ENCODE measurements at places on chromosomes 11 and 22.

- DNase-seq = no peak
Observed at GRCh38 chr11:85348945-85349344, 278.2 kb downstream of the DLG2 start.

DNA sequence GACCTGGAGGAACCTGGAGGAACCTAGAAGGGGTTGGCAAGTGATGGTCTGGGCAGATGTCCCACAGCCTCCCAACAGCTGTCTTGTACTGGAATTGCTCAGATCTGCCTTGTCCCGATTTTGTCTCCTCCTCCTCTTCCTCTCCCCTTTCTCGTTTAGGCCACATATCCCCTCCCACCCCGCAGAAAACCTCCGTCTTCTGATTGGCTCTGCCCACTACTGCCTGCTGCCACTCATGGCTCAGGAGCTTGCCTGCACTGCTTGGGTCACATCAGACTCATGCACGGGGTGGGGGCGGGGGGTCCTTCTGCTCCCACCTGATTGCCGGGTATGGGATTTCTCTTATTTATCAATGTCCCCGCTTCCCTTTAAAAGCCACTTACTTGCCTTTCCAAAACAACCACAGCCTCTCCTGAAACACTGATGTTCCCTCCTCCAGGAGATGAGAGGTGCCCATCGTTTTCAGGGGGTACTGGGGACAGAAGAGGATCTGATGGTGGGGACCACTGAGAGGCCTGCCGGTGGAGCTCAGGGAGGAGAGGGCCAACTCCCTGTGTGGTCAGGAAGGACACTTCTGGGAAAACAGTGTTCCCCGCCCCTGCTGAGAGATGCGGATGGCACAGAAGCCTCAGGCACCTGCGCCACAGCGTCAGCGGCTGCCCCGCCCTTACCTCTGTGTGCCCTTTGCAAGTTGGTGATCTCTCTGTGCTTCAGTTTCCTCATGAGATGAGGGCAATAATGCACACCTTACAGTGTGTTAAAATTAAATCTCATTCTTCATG lies 14.7 kb downstream of the TOM1 start:
- DNase-seq = no peak

DNA sequence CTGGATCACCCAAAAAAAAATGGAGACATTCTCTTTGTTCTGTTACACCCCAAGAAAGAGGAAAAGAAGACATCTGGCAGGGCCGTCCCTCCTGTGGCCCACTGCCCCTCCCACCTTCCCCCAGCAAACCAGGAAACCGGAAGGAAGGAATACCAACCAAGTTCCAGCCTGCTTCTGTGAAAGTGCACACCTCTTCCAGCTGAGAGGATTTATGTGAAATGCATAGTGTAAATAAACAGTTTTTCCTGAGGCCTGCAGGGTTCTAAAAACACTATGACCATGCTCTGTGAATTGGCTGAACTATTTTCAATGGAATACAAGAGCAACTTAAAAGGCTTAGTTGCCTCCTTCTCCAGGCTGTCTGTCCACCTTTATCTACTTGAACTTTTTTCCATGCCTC lies 50.0 kb upstream of the CHST1 start:
- no peak for DNase-seq

DNA sequence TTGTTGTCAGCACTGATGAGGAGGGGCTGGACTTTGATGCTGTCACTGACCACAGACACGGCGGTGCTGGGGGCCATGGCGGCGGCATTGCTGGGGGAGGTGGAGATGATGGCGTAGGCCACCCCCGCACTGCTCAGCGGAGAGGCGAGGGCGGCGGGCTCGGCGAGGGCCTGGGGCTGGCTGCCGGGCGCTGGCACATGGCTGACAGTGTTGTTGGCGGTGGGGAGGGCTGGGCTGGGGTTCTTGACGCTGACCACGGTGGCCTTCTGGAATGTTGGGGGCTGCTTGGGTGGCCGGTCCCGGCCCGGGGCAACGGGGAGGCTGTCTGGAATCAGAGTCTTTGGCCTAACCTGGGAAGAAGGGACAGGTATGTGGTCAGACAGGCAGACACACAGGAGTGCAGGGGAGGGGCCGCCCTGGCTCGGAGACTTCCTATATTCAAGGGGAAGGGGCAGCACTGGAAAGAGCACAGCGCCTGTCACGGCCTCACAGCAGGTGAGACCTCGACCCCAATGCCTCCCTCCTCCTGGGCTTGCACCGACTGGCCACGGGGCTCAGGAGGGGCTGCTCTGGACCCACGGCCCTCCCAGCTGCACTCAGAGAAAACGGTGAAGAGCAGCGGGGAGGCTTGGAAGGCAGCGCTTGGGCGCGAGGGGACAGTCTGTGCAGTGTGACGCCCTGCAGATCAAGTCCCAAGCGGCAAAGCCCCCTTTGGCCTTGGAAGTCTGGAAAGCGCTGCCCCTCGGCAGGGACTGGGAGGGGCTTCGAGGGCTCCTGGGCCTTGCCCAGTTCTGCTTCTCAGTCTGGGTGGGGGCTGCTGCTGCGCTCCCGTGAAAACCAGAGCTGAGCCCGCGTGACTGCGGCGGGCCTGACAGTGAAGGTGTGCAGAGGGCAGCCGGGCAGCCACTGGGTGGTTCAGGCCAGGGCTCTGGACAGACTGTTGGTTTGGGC lies 93.2 kb downstream of the PHF21B start:
- no peak for DNase-seq

- no peak for DNase-seq
Observed at GRCh38 chr11:61334434-61335354, 1.7 kb downstream of the TKFC start.

- DNase-seq = no peak
Observed at GRCh38 chr11:112790286-112790685, 170.9 kb upstream of the NCAM1 start.

GRCh38 chr11:43907028-43907975 lies 26.7 kb downstream of the ALKBH3 start:
- no peak for DNase-seq

- DNase-seq = no peak
Observed at GRCh38 chr11:129815596-129816461, at the start of gene TMEM45B. Gene TMEM45B (plus strand): TSS chr11:129815848. CDS start chr11:129852483, 36,635 bp downstream.

DNA sequence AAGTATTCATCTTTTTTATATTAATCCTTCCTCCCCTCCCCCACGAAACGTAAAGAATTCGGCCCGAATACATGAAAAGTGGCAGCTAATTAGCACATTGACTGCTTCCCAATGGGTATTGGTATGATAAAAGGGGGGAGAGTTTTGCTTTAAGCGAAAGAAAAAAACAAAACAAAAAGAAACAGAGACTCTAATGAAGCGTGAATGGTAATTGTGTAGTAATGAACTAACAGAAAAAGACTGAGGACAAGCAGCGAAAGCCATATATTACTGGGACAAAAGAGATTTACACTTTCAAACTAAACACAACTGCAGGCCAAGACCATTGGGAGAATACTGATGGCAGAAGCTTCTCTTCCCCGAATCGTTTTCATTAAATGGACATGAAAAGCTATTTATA lies 2.5 kb downstream of the DBX1 start:
- no peak for DNase-seq

DNA sequence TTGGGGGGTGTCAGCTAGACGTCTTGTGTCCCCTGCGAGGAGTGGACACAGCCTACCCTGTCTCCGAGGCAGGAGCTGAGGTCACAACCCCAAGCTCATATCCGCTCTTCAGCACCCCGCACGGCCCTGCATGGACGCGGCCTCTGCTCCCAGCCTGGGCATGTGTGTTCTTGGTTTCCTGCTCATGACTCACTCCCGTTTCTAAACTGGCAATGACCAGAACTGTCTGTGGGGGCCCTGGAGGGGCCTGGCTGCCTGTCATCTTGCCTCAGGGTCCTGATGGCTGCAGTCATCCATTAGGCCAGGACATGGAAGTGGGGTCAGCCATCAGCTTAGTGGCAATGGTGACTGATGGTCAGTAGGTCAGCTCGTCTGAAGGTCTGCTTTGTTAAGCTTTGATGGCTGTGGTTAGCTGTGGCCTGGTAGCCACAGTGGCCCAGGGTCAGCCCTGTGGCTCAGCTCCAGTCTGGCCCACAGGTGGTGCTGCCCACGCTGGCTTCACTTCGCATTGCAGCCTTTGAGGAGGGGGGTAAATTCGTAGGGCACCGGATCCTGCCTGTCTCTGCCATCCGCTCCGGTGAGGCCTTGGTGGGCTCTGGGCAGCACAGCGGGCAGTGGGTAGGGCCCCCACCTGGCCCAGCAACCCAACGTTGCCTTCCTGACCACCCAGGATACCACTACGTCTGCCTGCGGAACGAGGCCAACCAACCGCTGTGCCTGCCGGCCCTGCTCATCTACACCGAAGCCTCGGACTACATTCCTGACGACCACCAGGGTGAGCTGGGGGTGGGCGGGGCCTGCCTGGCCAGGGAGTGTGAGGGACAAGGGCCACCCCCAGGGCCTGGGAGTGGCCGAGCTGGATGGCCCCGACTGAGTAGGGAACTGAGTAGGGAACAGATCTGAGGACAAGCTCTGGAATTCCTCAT lies 12.0 kb downstream of the PLCB3 start:
- DNase-seq = no peak

- DNase-seq = no peak
Observed at GRCh38 chr22:47082505-47082904, 320.1 kb downstream of the TBC1D22A start.

DNA sequence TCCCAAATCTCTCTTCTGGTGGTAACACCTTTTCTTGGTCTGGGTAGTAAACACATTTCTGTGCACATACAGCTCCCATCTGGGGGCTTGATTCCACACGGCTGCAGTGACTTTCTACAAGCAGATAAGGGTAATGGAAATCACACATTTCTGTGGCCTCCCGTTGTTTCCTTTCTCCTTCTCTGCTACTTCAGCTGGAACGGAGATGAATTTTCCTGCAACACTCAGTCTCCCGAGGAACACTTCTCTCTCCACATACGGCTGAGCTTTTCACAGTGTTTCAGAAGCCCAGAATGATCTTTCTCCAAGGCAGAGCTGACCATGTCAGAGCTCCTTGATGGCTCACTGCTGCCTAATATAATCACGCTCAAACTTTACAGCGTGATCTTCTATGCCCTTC lies 364.3 kb upstream of the NARS2 start:
- no peak for DNase-seq

GRCh38 chr11:69392104-69392653 lies 89.3 kb upstream of the LINC01488 start:
- no peak for DNase-seq

- DNase-seq = no peak
Observed at GRCh38 chr11:79212741-79213190, 228.1 kb downstream of the TENM4 start.

DNA sequence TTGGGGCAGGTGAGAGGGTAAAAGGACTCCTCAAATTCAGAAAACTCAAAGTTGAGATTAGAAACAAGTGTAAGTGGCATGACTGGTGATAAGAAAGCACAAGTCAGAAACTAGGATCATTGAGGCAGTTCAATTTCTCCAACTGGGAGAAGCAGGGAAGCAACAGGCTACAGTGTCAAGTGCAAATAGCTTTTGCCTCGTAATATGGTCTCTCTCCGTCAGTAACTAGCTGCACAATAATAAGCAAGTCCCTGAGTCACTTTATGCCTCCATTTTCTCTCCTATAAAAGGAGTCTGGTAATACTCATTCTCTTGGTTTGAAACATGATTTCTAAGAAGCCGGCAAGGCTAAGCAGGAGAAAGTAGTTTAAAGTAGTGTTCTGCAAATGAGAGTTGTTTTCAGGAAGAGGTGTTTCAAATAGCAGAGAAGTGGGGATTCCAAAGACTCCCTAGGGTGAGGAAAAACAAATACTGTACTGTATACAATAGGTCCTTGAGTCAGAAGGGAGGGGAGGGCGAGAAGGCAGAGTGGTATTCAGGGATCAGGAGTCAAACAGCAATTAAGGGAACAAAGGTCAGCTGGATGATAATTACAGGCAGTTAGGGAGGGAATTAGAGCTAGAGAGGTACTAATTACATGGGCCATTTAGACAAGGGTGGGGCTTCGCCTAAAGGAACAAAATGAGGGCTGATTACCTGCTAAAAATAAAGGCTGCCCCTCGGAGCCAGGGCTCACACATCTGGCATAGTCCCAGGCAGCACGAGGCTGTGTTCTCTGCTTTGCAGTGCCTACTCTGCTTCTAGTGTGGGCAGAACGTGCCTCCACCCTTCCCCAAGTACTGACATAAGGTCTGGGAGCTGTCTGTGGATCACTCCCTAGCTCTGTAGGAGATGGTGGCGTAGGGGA lies 96.0 kb upstream of the BDNF start:
- DNase-seq = no peak

GRCh38 chr11:1024597-1025409 lies 11.7 kb downstream of the MUC6 start:
- no peak for DNase-seq

DNA sequence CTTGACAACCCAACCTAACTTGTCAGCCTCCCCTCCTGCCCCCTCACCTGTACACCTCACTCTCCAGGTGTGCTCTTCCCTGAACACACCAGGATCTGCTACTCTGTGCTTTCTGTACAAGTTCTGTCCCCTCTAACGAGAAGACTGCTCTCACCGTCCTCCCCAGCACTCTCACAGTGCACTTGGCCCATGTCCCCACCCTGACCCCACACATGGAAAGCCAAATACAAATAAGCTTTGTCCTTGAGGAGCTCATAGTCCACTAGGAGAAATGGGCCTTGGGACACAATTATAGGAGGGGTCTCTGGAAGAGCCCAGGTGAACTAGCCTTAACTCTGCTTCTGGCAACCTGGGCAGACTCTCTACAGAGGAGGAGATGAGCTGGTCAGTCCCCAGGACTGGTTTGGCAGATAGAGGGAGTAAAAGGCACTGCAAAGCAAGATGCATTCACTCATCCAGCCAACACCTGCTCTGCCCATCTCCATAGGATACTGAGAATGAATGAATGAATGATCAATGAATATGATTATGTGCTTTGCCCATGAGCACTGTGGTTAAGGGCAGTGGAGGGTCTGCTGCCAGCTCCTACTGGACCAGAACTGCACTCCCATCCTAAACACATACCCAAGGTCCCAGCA lies 9.9 kb downstream of the NIPSNAP1 start:
- DNase-seq = no peak

- no peak for DNase-seq
Observed at GRCh38 chr11:134558916-134559601, 147.0 kb upstream of the B3GAT1 start.

GRCh38 chr11:33635161-33635560 lies 65.5 kb downstream of the C11orf91 start:
- no peak for DNase-seq

- no peak for DNase-seq
Observed at GRCh38 chr11:6356503-6357055, 33.7 kb upstream of the SMPD1 start.

DNA sequence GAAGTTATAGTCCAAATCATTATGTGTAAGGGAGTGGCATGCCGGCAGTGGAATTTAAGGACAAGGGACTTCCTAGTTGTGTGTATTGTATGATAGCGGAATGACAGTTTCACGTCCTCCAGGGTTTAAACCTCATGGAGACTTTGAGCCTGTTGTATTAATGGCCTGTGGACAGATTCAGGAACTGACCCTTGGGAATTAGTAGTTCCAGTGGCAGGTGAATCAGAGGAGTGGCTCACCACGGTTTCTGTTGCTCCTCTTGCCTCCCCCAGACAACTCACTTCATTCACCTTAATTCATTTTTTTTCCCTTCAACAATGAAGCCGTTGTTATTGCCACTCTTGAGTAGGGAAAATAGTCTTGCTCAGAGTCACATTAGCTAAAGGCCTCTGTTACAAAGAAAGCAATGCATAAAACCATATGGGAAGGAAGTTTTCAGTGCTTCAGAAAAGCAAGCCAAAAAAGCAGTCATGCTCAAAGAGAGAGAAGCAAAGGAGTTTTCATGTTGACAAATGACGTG lies 22.6 kb downstream of the AMOTL1 start:
- no peak for DNase-seq
